ENCODE measurements at places on chromosomes 4 and X. TPM values are rescaled to one million over a fixed set of nuclear protein-coding genes. Genes with fewer than 3 reads are reported as not detected.

TRIML1 gene
- not detected for total RNA-seq

SFRP2 gene
- total RNA-seq, result 41.3 TPM

RBMXL3 gene
- total RNA-seq, result not detected

CDX4 gene
- not detected for total RNA-seq

ZNF157 gene
- 1.2 TPM for total RNA-seq

PDZD4 gene
- 7.0 TPM for total RNA-seq

NPY2R gene
- total RNA-seq, result not detected

CYP2U1 gene
- 7.0 TPM for total RNA-seq

OPHN1 gene
- 10.6 TPM for total RNA-seq

RBM46 gene
- total RNA-seq, result 2.2 TPM

NEXMIF gene
- total RNA-seq, result 2.5 TPM

TXK gene
- total RNA-seq, result 1.9 TPM

ANOS1 gene
- total RNA-seq, result 57.3 TPM

GAGE2A gene
- not detected for total RNA-seq

CLIC2 gene
- total RNA-seq, result 78.3 TPM

ARX gene
- not detected for total RNA-seq

PCDH18 gene
- total RNA-seq, result 14.0 TPM

BMX gene
- total RNA-seq, result 2.0 TPM

HS6ST2 gene
- 0.11 TPM for total RNA-seq

INPP4B gene
- 8.0 TPM for total RNA-seq

PPA2 gene
- 182 TPM for total RNA-seq

NMU gene
- not detected for total RNA-seq

SULT1E1 gene
- not detected for total RNA-seq

GAGE12F gene
- total RNA-seq, result not detected

P2RY8 gene
- 3.5 TPM for total RNA-seq

DLG3 gene
- total RNA-seq, result 31.4 TPM

ERAS gene
- total RNA-seq, result not detected

VCX3A gene
- 0.56 TPM for total RNA-seq

DCHS2 gene
- 0.78 TPM for total RNA-seq

GPR119 gene
- not detected for total RNA-seq

C4orf36 gene
- total RNA-seq, result 2.3 TPM

GLOD5 gene
- total RNA-seq, result not detected

TMEM47 gene
- total RNA-seq, result 53.8 TPM

AP1AR gene
- 17.0 TPM for total RNA-seq

GRID2 gene
- total RNA-seq, result 0.33 TPM

PLA2G12A gene
- 216 TPM for total RNA-seq

SLC49A3 gene
- total RNA-seq, result 15.9 TPM

TMSB15A gene
- total RNA-seq, result not detected

ATP10D gene
- total RNA-seq, result 49.5 TPM

MAGEA10 gene
- total RNA-seq, result not detected

CXorf65 gene
- not detected for total RNA-seq

POU4F2 gene
- total RNA-seq, result not detected

PNPLA4 gene
- total RNA-seq, result 70.1 TPM

All from thyroid gland (tissue), 4 donors.